Neuronal stem cell (in vitro differentiated cells): ENCODE measurements at places on chromosomes 13 and 19.

GRCh38 chr13:20394506-20394905 lies 131.2 kb downstream of the CRYL1 start:
- no peak for DNase-seq

DNA sequence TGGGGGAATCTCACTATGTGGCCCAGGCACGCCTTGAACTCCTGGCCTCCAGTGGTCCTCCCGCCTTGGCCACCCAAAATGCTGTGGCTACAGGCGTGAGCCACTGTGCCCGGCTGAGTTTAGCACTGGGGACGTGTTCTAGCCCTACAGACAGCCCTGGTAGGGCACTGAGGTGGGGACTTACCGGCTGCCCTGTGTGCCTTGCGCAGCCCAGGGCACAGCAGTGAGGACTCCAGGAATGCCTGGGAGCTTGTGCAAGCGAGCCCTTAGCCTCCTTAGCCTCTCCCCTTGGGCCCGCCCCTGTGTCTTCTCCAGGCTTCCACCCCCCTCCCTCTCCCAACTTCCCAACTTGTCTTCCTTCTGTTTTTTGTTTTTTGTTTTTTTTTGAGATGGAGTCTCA lies 21.0 kb downstream of the CCNE1 start:
- no peak for DNase-seq

DNA sequence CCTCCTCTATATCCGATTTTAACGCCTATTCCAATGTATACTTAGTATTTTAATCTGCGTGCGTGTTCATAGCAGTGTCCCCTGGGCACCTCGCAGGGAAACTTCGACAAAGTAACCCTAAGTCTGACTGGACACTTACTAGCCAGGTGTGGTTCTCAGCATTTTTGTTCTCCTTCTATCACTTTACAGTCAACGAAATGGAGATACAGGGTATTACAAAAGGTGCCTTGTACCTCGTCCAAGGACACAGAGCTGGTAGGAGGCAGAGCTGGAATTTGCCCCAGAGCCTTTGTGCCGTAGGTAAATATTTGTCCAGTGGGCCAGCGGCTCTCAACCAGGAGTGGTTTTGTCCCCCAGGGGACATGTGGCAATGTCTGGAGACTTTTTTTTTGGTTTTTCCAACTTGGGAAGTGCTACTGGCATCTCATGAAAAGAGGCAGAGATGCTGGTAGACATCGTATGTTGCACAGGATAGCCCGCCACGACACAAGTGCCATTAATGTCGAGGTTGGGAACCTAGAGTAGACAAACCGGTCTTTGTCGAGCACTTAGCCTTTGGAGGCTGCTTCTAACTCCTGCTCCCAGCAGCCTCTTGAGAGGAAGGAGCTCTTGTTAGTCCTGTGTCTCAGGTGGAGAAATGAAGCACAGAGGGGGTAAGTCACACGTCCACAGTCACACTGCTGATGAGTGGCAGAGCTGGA lies 1.1 kb downstream of the ZNF444 start:
- no peak for DNase-seq

DNA sequence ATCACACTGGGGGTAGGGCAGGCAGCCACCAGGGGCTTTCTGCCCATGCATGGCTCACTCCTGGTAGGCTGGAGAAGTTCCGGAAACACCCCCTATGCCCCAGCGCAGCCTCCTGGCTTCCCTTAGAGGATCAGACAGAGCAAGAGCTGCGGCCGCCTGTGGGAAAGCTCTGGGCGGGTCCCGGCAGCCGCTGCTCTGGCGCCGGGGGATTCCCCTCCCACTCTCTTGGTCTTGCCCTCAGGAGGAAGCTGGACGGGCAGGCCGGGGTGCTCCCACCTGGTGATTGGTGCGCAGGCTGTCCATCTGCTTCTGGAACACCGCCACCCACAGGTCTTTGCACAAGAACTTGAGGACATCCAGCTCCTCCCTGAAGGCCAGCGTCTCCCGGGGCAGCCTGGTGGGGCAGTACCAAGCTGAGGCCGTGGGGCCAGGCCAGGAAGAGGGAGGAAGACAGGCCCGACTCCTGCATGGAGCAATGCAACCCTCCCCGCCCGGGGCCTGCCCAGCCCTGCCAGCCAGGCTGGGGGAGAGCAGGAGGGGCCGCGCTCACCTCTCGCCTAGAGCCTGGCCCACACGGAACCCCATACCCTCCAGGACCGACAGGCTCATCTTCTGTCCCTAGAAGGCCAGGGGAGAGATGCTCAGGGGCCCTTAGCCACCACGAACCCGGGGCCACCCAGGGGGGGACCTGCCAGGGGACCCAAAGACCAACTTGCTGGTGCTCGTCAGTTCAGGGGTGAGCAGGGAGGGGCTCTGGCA lies 4.0 kb upstream of the NKPD1 start:
- no peak for DNase-seq

DNA sequence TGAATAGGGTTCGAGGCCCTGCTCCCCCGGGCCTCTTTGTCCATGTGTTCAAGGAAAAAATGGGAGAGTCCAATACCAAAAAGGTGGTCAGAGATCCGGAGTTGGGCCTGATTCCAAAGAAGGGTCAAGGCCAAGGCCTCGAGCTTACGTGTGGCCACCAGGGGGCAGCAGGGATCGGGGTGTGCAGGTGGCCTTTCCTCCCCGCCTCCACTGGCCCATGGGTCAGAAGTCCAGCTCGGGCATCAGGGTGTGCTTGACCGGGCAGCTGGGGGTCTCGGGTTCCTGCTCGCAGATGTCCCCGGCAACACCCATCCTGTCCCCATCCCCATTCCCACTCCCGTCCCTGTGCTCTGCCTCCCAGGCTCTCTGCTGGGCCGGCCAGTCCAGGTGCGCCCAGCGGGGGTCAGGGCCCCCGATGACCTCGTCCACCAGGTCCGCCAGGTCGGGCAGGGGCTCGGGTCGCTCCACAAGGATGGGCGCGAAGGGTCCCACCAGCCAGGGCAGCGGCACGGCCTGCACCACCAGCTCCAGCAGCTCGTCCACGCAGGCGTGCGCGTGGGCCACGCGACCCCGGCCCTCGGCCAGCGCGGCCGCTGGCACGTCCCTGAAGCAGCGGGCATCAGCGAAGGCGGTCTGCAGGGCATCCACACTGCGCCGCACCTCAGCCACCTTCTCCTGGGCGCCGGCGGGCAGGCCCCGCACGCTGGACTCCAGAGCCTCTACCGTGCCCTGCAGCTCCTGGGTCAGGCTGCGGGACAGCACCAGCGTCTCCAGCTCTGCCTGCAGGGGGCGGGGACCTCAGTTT lies 5.2 kb upstream of the PLIN4 start:
- DNase-seq: no peak

- DNase-seq: no peak
Observed at GRCh38 chr13:51934461-51935087, 72.8 kb downstream of the CCDC70 start.

DNA sequence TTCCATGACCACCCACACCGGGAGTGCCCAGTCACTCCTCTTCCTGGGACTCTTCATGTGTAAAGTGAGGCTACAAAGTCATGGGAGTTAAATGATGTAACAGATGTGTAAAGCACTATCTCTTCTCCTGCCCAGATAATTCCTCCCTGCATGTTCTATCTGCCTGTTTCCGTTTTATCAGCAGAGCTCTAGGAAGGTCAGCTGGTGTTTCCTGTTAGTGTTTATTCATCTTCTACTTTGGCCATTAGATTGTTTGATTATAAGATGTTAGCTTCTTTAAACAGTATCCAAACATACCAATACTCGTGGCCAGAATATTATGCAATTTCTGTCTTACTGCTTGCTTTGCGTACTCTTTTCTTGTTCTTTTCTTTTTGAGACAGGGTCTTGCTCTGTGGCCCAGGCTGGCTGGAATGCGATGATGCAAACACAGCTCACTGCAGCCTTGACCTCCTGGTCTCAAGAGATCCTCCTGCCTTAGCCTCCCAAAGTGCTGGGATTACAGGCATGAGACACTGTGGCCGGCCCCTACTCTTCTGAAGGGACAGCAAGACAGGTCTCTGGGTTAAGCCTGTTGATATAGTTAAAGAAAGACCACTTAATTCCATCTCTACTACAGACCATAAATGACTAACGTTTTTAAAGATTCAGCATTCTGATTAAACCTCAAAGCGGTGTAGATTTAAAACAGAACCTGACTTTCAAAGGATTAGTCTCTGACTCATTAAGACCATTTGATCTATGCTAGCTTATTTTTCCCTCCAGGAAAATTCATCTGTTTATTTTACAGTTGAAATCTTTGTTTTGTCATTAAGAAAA lies 97.4 kb upstream of the AKAP11 start:
- DNase-seq: no peak

DNA sequence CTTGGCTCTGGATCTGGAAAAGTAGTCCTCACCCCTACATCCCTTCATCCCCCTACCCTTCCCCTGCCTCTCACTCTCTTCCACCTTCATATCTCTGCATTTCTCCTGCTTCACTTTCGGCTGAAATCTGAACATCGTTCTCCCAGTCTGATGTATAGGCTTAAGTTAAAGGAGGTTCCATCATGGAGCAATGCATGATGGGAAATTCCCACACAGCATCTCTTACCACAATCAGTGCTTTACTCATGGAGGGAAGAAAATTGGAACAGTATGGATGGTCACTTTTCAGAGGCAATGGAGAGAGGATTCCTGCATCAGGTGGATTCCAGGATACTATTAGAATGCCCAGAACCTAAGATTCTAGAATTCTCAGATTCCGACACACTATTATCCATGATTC lies 6.1 kb upstream of the KLK8 start:
- DNase-seq: no peak

- no peak for DNase-seq
Observed at GRCh38 chr13:47249266-47249665, 352.4 kb upstream of the HTR2A start.

DNA sequence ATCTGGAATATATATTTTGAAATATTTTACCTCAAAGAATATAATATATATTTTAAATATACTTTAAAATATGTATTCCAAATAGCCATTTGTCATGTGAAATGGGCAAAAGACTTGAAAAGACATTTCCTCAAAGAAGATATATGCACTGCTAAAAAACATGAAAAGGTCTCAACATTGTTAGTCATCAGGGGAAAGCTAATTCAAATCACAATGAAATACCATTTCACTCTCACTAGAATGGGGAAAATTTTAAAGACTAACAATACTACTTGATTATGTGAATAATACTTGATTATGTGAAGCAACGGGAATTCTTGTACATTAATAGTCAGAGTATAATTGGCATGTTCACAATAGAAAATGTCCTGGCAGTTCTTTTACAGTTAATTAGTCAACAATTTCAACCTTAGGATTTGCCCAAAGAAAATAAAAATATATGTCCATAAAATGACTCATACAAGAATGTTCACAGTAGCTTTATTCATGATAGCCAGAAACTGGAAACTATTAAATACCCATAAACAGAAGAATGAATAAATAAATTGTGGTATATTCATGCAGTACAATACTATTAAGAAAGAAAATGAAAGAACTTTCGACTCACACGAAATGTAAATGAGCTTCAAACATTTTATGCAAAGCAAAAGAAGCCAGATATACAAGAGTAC lies 6.8 kb upstream of the KBTBD6 start:
- no peak for DNase-seq

GRCh38 chr13:113740661-113741060 lies 18.4 kb upstream of the TMEM255B start:
- no peak for DNase-seq

DNA sequence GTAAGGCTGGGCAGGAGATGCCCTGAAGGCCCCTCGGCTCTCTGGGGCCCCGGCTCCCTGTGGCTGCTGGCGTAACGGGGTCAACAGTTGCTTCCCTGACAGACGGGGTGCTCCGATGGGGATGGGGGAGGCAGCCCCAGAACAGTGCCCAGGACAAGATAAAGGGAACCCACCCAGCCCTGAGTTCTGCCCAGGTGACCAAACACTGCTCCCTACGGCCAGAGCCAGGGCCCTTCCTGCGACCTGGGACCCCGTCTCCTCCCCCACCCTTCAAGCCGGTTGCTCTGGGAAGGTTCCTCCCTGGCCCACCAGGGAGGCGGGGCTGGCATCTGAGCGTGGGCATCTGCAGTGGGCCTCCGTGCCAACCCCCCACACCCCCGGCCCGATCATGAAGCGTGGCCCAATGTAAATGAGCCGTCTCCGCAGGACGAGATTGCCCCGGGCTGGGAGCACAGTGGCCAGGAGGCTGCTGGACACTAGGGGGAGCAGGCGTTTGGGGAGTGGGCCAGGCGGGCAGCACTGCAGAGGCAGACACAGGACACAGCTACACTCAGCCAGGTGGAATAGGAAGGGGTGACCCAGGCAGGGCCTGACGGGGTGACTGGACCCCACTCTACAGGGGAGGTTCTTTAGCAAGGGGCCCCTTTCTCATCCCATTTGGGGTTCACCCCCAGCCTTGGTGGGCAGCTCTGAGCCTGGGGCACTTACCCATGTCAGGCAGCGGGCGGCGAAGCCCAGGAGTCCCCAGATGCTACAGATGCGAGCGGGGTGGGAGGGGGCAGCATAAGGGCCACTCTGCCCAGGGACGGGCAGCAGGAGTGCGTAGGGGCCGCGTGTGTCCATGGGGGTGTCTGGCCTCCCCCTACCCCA lies 1.2 kb upstream of the NKPD1 start:
- DNase-seq: no peak

DNA sequence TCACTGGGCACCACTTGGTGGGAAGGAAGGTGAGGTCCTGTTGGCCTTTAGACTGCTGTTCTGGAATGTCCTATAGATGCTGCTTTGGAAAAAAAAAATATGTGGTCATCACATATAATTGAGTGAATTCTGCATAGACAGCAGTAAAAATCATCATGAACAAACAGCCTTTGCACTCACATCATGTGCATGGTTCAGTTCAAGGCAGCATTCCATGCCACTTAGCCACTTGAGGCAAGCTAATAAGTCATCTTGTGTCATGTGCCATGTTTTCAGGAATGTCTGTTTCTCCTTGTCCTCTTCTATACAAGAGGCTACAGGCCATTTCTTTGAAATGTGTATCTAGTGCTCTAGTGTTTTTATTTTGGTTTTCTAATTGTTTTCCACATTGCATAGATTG lies 43.9 kb upstream of the TSC22D1 start:
- DNase-seq: no peak

DNA sequence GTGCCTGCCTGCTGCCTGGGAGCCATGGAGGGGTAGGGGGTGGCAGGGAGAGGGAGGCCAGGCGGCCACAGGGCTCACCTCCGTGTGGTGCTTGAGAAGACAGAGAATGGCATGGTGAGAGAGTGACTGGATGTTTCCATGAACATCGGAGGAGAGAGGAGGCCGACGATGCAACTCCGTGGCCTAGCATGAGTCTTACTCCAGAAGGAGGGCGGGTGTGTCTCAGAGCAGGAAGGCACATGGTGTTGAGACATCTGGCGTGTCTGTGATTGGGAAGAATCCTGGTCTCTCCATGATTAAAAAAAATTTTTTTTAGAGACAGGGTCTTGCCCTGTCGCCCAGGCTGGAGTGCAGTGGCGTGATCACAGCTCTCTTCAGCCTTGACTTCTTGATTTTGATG lies 5.1 kb downstream of the IRGC start:
- DNase-seq: no peak

DNA sequence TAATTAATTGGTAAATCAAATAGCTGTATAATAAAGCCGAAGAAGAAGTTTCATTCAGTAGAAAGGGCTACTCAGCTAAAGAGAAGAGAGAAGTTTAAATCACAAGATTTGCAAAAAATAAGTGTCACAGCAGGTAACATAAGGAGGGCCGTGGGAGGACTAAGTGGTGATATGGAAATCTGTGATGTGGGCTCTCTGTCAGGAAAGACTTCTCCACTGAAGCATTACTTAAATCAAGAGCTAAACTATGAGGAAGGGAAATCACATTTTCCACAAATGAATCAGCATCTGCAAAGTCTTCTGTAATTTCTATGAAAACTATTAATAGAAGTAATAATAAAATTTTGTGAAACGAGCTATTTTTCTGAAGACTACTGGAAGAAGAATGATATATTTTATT lies 153.8 kb downstream of the PCDH9 start:
- DNase-seq: no peak

- DNase-seq: no peak
Observed at GRCh38 chr19:38547421-38547820, 70.3 kb downstream of the MAP4K1 start.
